ENCODE measurements at places on chromosomes 2 and 18. TPM values are rescaled to one million over a fixed set of nuclear protein-coding genes. Genes with fewer than 3 reads are reported as not detected.

RAB3GAP1 gene
- polyA plus RNA-seq: 47.2 TPM

DNA sequence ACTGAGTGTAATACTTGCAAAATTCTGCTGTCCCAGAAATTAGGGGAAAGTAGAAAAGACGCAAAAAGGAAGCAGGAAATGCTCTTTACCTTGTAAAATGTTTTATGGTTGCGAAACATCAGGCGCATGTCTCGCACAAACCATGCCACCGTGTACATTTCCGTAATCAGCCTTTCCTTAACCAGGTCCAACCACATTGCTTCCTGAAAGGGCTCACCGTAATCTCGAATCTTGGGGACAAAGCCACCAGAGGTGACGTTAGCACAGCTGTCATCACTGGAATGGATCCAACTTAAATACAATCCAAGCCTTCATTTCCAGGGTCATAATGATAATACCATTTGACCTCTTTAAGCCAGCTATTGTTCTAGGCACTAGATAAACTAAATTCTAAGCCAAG, 49.3 kb downstream of the SP110 start:
- H3K36me3 ChIP-seq: no peaks in the 10 kb centered on the region
- no peaks in the 10 kb centered on the region for H3K4me1 ChIP-seq
- H3K27ac ChIP-seq: peak overlapping the region; percentile 28
- no peak overlapping the region for H3K4me3 ChIP-seq
- no peaks in the 10 kb centered on the region for H3K27me3 ChIP-seq

CXCR4 gene
- 1.1 TPM for polyA plus RNA-seq

ABCG5 gene
- not detected for polyA plus RNA-seq

GULP1 gene
- 2.9 TPM for polyA plus RNA-seq

OTX1 gene
- not detected for polyA plus RNA-seq

M1AP gene
- 0.08 TPM for polyA plus RNA-seq

- no peak overlapping the region for H3K4me3 ChIP-seq
- no peak for DNase-seq
- no peak overlapping the region for H3K27ac ChIP-seq
- no peaks in the 10 kb centered on the region for H3K4me1 ChIP-seq
- H3K27me3 ChIP-seq: no peaks in the 10 kb centered on the region
- no peaks in the 10 kb centered on the region for H3K36me3 ChIP-seq
Observed at GRCh38 chr18:57223144-57223870, 76.4 kb downstream of the BOD1L2 start.

DNA sequence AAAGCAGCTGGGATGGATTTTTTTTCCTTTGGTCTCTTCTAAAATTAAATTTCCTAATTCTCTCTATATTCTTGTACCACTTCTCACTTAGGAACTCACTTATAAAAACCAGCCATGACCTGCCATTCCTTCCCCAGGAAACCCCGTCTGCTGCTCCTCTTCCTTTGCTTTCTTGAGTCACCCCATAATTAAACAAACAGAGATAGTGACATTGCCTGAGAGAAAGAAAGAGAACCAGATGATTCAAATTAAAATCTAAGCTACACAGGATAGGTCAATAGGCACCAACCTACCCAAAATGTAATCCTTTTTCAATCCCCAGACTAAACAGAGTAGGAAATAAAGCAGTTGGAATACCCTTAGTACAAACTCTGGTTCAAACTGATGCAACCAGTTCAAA, 9.7 kb downstream of the STK39 start:
- no peak overlapping the region for H3K27ac ChIP-seq
- H3K4me1 ChIP-seq: peaks cover 26% of the 10 kb centered on the region
- no peaks in the 10 kb centered on the region for H3K36me3 ChIP-seq
- H3K27me3 ChIP-seq: no peaks in the 10 kb centered on the region
- no peak overlapping the region for H3K4me3 ChIP-seq
- DNase-seq: no peak

CDH20 gene
- not detected for polyA plus RNA-seq

- H3K36me3 ChIP-seq: no peaks in the 10 kb centered on the region
- H3K27me3 ChIP-seq: no peaks in the 10 kb centered on the region
- H3K4me3 ChIP-seq: no peak overlapping the region
- no peak for DNase-seq
- H3K27ac ChIP-seq: no peak overlapping the region
Observed at GRCh38 chr2:129738799-129739198, 240.7 kb upstream of the RAB6C start.

ACTG2 gene
- polyA plus RNA-seq: 4.4 TPM

SERPINB10 gene
- polyA plus RNA-seq: not detected

DNA sequence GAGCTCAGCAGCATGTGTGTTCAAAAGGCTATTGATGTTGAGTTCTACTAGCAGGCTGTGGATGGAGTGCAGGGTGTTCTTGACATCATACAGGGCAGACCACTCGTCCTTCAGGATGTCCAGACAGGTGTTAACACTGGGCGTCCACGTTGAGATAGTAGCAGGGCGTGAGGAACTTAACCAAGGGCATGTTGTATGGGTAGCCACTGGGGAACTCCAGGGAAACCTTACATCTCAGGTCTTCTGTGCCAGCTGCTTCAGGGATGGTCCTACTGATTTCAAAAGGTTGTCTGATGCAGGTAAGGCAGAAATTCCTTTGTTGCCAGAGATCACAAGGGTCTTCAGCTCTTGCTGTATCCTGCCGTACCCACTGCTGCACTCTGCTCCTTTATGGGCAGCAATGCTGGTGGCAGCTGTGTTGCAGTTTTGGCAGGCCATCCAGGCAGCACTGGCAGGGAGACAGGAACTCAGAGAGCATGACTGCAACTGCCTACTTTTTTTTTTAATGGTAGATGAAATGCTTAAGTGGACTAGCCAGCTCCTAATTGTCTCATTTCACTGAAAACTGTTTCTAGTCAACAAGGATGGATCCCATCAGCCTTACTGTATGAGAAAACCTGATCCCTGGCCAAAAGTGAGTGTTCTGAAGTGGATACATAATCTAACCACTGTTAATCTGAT, 32.4 kb upstream of the RBBP8 start:
- no peaks in the 10 kb centered on the region for H3K36me3 ChIP-seq
- H3K4me3 ChIP-seq: no peak overlapping the region
- H3K27ac ChIP-seq: no peak overlapping the region
- no peaks in the 10 kb centered on the region for H3K27me3 ChIP-seq

DNA sequence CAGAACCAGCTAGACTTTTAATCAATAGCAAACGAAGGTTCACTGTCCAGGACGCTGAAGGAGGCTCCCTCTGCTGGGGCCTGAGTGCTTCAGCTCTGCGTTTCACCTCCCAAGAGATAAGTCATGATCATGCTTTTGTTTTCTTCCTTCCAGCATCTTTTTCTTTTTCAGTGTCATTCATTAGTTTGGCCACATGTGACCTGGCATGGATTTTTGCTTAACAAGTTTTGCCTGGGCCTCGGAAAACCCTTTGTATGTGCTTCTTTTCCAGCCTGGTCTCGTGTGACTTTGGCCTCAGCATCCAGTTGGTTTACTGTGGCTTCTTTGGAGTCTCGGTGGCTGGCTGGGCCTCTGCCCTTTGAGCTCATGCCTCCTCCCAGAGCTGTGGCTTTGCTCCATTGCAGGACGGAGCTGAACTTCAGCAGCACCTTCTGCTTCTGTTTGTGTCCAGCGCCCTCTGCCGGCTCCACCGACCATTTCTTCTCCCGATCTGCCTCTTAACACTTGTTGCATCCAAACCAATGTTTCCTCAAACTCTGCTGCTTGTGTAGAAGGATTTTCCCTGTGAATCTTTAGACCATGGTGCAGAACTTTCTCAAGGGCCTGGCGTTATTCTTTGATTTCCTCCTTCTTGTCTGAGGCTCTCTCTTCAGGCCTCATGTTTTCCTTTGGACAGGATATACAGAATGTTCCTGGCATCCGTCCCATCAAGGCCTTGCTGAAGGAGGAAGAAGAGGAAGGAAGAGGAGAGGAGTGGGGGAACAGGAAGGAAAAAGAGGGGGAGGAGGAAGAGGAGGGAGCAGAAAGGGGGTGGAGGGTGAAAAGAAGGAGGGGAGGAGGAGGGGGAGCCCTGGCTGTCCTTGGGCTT, 23.6 kb upstream of the HES6 start:
- H3K27ac ChIP-seq: peak overlapping the region; percentile 50
- no peak overlapping the region for H3K4me3 ChIP-seq
- peak; percentile 94 for DNase-seq
- no peaks in the 10 kb centered on the region for H3K27me3 ChIP-seq

ZBTB7C gene
- 0.68 TPM for polyA plus RNA-seq

DNA sequence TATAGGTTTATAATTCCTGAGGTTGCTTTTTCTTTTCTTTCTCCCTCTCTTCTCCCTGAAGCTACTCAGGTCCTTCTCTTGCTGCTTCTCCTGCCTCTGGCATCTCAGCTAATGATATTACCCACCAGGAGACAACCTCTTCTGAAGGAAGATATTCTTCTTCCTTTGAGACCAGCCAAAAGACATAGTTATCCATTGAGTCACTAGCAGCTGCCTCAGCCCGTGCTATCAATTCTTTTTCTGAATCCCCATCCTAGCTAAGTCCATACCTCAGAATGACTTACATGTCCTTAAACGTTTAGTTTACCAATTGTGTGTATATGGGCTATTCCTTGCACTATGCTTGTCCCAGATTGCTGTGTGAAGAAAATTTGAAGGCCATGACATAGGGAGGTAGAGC, 25.0 kb upstream of the RNF103 start:
- no peaks in the 10 kb centered on the region for H3K36me3 ChIP-seq
- H3K27ac ChIP-seq: no peak overlapping the region
- no peak for DNase-seq
- no peak overlapping the region for H3K4me3 ChIP-seq
- H3K27me3 ChIP-seq: no peaks in the 10 kb centered on the region
- no peaks in the 10 kb centered on the region for H3K4me1 ChIP-seq

GRCh38 chr2:241894056-241894641, 24.6 kb downstream of the RTP5 start:
- H3K4me3 ChIP-seq: no peak overlapping the region
- DNase-seq: peak; percentile 16
- H3K27ac ChIP-seq: no peak overlapping the region
- H3K4me1 ChIP-seq: peaks cover 6% of the 10 kb centered on the region
- no peaks in the 10 kb centered on the region for H3K36me3 ChIP-seq

EIF2AK2 gene
- 5.0 TPM for polyA plus RNA-seq

GRCh38 chr2:113200736-113201490, 27.1 kb downstream of the PSD4 start:
- no peak for DNase-seq
- H3K4me3 ChIP-seq: no peak overlapping the region
- H3K27me3 ChIP-seq: no peaks in the 10 kb centered on the region
- H3K4me1 ChIP-seq: peaks cover 15% of the 10 kb centered on the region

DNA sequence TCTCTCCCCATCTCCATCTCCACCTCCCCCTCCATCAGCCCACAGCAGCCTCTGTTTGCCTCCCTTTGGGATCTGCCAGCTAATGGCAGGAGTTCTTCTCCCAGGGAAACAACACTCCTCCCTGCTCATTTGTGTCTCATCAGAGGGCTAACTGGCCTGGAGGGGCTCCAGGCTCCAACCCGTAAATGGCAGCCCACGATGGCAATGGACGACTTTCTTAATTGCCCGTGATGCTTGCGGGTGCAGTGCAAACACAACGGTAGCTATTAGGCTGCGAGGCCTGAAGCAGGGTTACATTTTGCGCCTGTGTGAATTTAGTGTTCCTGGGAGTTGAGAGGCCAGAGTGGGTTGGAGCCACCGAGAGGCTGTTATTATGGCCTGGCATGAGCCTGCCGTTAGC, 285.1 kb downstream of the TNS1 start:
- no peak overlapping the region for H3K27ac ChIP-seq
- DNase-seq: no peak
- H3K36me3 ChIP-seq: no peaks in the 10 kb centered on the region
- H3K4me1 ChIP-seq: peaks cover 24% of the 10 kb centered on the region
- no peak overlapping the region for H3K4me3 ChIP-seq

GRCh38 chr2:47336259-47337238, 66.4 kb upstream of the MSH2 start:
- H3K4me3 ChIP-seq: no peak overlapping the region
- peaks cover 22% of the 10 kb centered on the region for H3K4me1 ChIP-seq
- no peak for DNase-seq
- no peaks in the 10 kb centered on the region for H3K27me3 ChIP-seq

DNA sequence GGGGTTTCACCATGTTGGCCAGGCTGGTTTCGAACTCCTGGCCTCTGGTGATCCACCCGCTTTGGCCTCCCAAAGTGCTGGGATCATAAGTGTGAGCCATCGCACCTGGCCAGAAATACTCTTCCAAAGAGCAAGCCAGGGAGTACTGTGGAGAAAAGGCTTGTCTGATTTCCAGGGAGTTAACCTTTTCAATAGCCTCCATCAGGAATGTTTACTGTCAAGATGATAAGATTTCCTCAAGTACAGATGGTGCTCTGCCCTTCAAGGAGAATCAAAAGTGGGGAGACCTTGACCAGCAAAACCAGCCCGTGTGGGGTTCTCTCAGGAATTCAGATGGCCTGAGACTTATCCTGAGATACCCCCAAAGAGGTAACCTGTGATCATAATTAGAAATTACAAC, 237.2 kb downstream of the PRKCE start:
- peaks cover 4% of the 10 kb centered on the region for H3K4me1 ChIP-seq
- no peaks in the 10 kb centered on the region for H3K36me3 ChIP-seq
- no peak overlapping the region for H3K4me3 ChIP-seq
- H3K27ac ChIP-seq: no peak overlapping the region

SF3B6 gene
- polyA plus RNA-seq: 37.4 TPM

- H3K27me3 ChIP-seq: no peaks in the 10 kb centered on the region
- no peaks in the 10 kb centered on the region for H3K4me1 ChIP-seq
- no peaks in the 10 kb centered on the region for H3K36me3 ChIP-seq
- H3K4me3 ChIP-seq: no peak overlapping the region
- H3K27ac ChIP-seq: no peak overlapping the region
- no peak for DNase-seq
Observed at GRCh38 chr18:22668496-22668895, 250.8 kb upstream of the CTAGE1 start.

DNA sequence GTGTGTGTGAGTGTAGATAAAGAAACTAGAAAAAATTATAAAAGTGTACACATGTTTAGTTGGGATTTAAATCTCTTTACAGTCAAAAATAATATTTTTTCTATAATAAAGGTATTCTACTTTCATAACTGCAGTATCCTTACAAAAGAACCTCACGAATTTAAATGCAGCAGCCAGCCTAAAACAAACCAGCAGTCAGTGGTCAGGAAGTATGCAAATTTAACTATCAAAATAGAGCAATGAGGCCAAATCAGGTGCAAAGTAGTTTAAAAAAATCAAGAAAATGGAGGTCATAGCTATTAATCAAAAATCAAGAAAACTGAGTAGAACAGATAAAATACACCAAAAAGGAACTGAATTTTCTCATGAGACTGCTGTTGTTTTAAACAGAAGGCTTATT, 407.1 kb downstream of the CDH19 start:
- H3K36me3 ChIP-seq: no peaks in the 10 kb centered on the region
- H3K4me3 ChIP-seq: no peak overlapping the region
- no peak overlapping the region for H3K27ac ChIP-seq
- H3K4me1 ChIP-seq: no peaks in the 10 kb centered on the region
- no peak for DNase-seq
